GM04504 (cell line): ENCODE measurements at places on chromosomes 2 and 18.

- no peak for DNase-seq
Measured at GRCh38 chr2:167237478-167237877, 349.2 kb downstream of the XIRP2 start.

GRCh38 chr2:9287400-9288045 lies 80.9 kb downstream of the ASAP2 start:
- DNase-seq = peak; percentile 96

- DNase-seq = no peak
Measured at GRCh38 chr2:205138735-205139134, 543.6 kb upstream of the NRP2 start.

- no peak for DNase-seq
Measured at GRCh38 chr2:97963880-97964279, 31.9 kb downstream of the TMEM131 start.
